Transverse colon (tissue), 4 donors: ENCODE measurements at places on chromosomes 5 and 9. TPM values are rescaled to one million over a fixed set of nuclear protein-coding genes. Genes with fewer than 3 reads are reported as not detected.

The PCDHGB2 gene
- total RNA-seq, result 4.0 TPM

The LHX3 gene
- total RNA-seq, result not detected

The PCDHGA12 gene
- 5.2 TPM for total RNA-seq

The C9orf153 gene
- total RNA-seq, result not detected

The TMOD1 gene
- total RNA-seq, result 6.8 TPM

The OTULINL gene
- 61.0 TPM for total RNA-seq

The DPH7 gene
- total RNA-seq, result 28.8 TPM

The RFESD gene
- not detected for total RNA-seq

The OBP2A gene
- total RNA-seq, result not detected

The GFI1B gene
- 1.7 TPM for total RNA-seq

The PCDHGB7 gene
- 10.1 TPM for total RNA-seq

The SLCO6A1 gene
- total RNA-seq, result not detected

The TRPM3 gene
- 0.16 TPM for total RNA-seq

The CD14 gene
- total RNA-seq, result 48.3 TPM

The DBH gene
- total RNA-seq, result not detected

The SHC3 gene
- 4.1 TPM for total RNA-seq

The AK8 gene
- total RNA-seq, result not detected

The TNFSF15 gene
- 2.0 TPM for total RNA-seq
